GOT3 (cell line): ENCODE measurements at places on chromosomes 7 and 10.

DNA sequence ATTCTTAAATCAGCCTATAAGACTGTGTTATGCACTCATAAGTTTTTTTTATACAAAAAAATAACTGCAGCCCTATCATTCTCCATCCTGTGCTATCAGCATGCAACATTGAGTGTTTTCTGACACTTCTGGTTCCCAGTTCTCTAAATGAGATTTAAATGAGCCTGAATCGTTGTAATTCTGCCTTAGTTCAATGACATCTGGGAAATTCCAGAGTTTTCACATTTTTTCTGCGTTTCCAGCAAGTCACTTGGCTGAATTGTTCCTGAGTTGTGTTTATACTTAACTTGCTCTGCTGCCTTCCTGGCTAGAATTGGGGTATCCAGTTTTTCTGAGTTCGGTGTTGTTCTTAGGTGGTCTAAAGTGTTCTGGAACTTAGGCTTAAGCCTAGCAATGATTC, 636.1 kb upstream of the FZD8 start:
- DNase-seq: no peak

- no peak for DNase-seq
These were observed 260.3 kb upstream of the FERD3L start for GRCh38 chr7:19405541-19405940.

- no peak for DNase-seq
These were observed 85.5 kb upstream of the ADO start for GRCh38 chr10:62719061-62719460.

DNA sequence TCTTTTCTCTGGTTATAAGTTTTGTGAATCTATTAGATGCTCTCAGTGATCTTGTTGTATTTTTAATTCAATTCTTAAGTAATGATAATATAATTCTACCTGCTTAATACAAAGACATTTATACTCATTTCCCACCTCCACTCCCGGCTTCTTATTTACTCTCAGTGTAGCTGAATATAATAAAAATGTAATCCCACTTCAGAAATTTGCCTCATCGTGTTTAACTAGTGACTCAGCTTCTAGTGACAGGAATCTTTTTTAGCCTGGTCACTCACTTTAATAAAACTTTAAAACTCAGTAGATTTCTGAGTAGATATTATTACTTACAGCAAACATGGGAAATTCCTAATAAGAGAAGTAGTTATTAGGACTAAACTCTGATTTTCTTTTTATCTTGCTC, 1506.2 kb upstream of the LRRTM3 start:
- DNase-seq: no peak

DNA sequence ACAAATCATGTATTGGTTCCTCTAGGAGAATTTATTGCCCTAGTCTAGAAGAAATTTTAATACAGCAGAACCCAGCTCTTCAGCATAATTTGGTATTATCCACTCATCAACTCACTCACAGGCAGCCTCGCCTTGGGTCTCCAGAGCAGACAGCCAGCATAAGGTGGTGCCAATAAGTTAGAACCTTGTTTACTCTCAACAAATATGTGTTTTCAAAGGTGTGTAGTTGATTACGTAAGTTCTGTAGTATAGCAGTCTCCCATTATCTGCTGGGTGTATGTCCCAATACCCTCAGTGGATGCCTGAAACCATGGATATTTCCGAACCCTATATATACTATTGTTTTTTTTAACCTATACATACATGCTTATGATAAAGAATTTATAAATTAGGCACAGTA, 522.5 kb upstream of the LRRN3 start:
- DNase-seq: no peak

- DNase-seq: no peak
These were observed 135.9 kb downstream of the KIAA1217 start for GRCh38 chr10:24344695-24345463.
